ENCODE measurements at places on chromosomes 12 and 14.

- no peak for DNase-seq
Observed at GRCh38 chr14:71244341-71244740, 337.1 kb downstream of the PCNX1 start.

- DNase-seq: no peak
Observed at GRCh38 chr12:4134448-4135263, 138.9 kb upstream of the CCND2 start.

DNA sequence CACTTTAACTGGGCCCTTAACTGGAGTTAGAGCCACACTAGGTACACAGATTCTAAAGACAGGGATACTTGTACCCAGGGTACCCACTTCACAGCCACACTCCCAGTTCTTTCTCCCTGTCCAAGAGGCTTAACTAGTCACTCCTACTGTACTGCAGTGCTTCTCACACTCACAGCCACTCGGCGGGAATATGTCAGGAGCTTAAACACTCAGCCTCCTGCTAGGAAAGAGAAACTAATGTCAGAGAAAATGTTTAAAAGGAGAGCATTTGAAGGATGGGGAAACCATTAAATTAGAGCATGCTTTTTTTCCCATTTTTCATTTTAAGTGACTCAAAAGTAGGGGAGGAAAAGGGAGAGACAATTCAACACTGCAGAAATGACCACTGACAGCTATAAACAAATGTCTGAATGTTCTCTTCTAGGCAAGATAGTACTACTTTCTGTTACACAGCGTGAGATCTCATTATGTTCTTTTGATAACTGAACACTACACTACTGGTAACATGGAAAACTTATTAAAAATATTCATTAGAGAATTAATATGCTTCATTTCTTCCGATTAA lies 22.9 kb upstream of the MDM1 start:
- DNase-seq: no peak

- DNase-seq: no peak
Observed at GRCh38 chr14:89137526-89138163, 279.4 kb downstream of the FOXN3 start.

DNA sequence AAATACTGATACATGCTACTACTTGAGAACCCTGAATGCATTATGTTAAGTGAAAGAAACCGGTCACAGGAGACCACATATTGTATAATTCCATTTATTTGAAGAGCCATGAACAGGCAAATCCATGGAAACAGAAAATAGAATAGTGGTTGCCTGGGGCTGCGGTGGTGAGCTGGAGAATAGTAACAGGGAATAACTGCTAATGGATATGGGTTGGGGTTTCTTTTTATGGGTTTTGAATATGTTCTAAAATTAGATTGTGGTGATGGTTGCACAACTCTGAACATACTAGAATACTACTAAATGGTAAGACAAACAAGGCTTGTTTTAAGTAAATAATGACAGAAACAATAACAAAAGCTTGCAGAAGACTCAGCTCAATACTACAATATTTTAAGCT lies 293.0 kb downstream of the BTG1 start:
- DNase-seq: no peak

All from activated gamma-delta T cell treated with Interleukin-2 at 50 U/mL for 16 hours (primary cell).